ENCODE measurements at places on chromosomes 1 and 21. TPM values are rescaled to one million over a fixed set of nuclear protein-coding genes. Genes with fewer than 3 reads are reported as not detected.

DNA sequence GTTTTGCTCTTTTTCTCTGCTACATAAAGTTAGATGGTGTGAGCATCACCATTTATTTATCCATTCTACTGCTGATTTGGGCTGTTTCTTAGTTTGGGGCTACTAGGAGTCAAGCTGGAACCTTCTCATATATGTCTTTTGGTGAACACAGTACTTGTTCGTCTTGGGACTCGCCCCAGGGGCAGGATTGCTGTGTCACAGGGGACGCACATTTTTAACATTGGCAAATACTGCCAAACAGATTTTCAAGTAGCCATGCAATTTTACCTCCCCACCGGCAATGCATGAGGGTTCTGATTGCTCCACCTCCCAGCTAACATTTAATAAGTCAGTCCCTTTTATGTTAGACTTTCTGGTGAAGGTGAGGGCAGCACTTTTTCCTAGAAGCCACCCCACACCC lies 7.5 kb upstream of the IFFO2 start:
- DNase-seq: no peak

DNA sequence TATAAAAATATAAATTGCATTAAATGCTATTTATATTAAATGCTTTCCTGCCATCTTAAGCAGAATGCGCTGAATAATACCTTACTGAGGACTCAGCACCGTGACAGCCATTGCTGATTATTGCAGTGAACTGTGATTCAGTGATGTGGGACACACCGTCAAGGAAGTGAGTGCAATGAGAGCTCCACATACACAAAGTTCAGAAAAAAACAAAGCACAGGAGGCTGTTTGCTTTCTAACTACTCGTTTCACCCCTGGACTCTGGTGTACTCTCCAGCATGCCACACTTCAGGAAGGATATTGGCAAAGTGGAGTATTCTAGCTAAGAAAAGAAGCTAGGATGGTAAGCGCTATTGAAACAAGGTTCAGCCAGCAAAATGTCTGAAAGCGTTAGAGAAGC lies 57.4 kb upstream of the CXADR start:
- no peak for DNase-seq

- no peak for DNase-seq
Observed at GRCh38 chr1:201270616-201271390, 12.5 kb upstream of the PKP1 start.

DNA sequence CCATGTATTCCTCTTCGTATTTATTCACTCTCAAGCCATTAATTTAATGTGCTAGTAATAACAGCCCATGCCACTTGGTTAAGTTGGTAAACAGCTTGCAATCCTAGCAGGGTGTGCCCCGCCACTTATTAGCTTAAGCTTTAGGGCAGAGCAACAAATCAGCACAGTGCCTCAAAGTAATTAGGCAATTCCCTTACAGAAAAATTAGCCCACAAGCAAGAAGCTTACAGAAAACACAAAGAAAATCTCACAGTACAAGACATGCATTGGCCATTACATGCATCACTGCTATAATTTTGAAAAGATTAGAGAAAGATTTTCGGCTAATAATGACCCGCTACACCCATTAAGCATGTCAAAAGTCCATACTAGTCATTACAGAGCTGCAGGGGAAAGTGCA lies 47.6 kb downstream of the TGFB2 start:
- no peak for DNase-seq

- DNase-seq: peak; percentile 61
Observed at GRCh38 chr1:99546432-99547416, 99.2 kb upstream of the PALMD start.

GRCh38 chr1:46039571-46040052 lies 92.8 kb downstream of the PIK3R3 start:
- peak; percentile 48 for DNase-seq

DNA sequence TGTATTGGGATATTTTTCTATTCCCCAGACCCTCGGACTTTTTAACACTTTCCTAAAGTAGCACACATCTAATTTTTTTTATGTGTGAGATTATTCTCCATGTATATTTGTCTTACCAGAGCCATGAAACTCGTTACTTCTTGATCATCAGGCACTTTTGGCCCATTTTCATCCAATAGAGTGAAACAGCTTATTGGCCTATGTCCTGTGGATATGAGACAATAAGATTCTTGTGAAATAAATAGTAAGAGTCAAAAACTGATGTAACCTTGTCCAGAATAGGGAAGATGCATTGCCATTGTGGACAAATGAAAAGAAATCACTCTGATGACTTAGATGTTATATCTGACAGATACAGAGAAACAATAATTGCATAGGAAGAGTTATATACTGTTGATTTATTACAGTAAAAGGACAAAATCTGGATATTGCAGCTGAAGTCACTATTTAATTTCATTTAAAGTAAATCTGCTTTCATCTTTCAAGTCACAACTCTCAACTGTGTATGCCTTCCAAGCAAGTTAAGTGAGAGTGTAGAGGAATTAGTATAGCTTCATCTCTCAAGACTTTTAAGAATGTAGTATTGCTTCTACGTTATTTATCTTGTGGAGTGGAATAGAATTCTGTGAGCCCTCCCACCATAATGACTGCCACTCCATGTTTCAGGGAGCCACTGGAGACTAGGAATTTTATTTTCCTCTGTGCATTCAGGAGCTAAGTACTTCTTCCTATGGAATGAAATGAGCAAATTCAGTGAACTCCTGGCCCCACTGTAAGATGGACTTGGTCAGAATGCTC lies 86.9 kb downstream of the ADAMTS1 start:
- DNase-seq: no peak

DNA sequence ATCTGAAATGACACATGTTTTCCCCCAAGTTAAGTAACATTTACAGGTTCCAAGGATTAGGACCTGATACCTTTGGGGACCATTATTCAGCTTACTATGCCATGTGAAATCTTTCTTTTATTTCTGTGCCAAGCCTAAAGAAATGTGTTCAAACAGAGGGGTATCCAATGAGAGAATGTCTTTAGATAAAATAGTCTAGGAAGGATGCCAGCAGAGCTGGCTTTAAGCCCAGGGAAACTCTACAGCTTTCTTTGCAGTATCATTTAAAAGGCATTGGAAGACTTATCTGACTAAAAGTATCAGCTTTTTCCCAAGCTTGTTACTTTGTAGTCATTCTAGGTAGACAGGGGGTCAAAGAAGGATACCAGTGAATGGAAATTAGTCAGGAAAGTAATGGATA lies 860.4 kb downstream of the PLA2G4A start:
- DNase-seq: peak; percentile 90

DNA sequence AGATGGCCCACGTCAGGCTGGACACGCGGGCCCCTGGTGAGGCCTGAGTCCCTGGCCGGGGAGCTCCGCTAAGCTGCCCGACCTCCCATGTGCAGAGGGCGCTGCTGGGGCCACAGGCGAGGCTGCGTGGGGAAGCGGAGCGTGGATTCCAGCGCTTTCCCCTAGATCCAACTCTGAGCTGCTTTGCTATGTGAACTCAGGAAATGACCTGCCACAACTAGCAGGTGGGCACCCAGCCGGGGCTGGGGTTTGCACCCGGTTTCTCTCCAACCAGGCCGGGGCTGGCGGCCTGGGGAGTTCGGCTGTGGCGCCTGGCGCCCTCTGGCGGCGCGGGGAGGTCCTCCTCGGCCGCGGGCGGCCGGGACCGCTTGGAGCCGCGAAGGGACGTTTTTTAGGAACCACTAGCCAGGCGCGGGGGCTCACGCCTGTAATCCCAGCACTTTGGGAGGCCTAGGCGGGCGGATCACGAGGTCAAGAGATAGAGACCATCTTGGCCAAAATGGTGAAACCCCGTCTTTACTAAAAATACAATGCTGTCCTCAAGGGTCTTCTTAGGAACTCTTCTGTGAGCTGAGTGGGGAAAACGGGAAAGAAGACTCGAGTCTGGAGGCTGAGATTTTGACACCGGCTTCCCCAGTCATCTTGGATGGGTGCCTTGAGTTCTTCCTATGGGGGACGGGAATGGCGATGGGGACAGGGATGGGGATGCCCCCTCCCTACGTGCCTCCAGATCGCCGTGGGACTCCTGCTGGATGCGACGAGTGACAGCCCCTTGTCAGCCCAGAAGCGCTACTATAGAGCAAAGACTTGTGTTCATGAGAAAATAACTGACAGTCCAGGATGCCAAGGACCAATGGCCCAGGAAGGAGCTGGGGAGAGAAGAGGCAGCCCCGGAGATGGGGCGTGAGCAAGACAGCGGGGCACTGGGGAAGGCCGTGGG lies 12.6 kb downstream of the PYCR2 start:
- peak; percentile 17 for DNase-seq

- peak; percentile 15 for DNase-seq
Observed at GRCh38 chr1:100580446-100580845, 42.5 kb downstream of the GPR88 start.

DNA sequence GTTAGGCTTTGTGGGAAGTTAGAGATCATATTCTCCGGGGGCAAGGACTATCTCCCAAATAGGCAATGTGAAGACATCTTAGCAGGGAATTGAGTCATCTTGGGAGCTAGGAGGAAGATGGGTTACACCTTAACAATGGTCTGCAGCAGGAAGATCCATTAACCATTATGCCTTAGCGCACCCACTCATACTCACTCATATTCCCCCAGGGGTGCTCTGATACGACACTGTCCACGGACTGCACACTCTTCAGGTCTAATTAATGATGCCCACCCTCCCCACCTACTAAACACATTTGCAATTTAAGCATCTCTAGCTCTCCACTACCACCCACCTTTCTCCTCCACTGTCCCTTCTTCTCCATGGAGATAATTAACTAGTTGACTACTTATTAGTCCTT lies 857 bp upstream of the AK5 start:
- no peak for DNase-seq

The PPFIA4 gene
- total RNA-seq: 5.4 TPM

The LCE1B gene
- not detected for total RNA-seq

The ZFP69B gene
- total RNA-seq: 6.8 TPM

The FAM89A gene
- total RNA-seq: 6.8 TPM

The FOXD2 gene
- under 0.01 TPM for total RNA-seq

Data from IMR-90 (cell line).